ENCODE measurements at places on chromosomes 16 and 17.

DNA sequence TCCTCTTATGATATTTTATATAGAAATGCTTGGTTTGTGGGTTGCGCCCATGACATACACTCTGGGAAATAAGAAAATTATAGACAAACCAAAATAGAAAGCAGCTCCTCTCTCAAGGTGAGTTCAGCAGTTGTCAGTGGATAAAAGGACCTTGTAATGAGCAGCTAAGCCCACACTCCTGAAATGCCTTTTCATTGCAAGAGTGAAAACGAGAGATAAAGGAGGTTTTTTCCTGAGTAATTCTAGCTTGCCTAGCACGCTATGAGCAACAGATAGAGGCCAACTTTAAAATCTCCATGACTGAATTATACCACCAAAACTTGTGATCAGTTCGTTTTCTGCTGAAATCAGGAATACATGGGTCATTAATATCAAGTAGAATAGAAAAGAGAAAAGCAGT, 261.8 kb upstream of the CACNG5 start:
- no peak for DNase-seq

- no peak for DNase-seq
Measured at GRCh38 chr17:36485805-36486203, 677 bp upstream of the ZNHIT3 start.

- DNase-seq: no peak
Measured at GRCh38 chr17:66354981-66355380, 52.6 kb downstream of the PRKCA start.

- no peak for DNase-seq
Measured at GRCh38 chr17:36730857-36731490, 129.6 kb downstream of the MRM1 start.

GRCh38 chr17:17351901-17352781, 49.0 kb downstream of the NT5M start:
- no peak for DNase-seq

GRCh38 chr17:47696717-47697642, 3.0 kb downstream of the TBKBP1 start:
- DNase-seq: no peak

- no peak for DNase-seq
Measured at GRCh38 chr16:71915350-71915749, 20.0 kb downstream of the IST1 start.

- DNase-seq: no peak
Measured at GRCh38 chr16:72482695-72483094, 310.7 kb upstream of the PMFBP1 start.

DNA sequence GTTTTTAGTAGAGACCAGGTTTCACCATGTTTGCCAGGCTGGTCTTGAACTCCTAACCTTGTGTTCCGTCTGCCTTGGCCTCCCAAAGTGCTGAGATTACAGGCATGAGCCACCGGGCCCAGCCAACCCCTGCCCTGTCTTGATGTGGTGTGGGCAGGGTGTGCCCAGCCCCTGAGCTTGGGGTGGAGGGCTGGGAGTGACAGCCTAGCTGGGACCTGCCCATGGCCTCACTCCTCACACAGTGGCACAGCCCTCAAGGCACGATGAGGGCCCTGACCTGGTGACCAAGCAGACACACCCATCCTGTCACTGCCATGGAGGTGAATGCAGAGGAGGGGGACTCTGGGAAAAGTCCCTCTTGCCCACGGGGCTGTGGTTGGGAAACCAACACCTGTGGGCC, 3.0 kb downstream of the IL32 start:
- DNase-seq: no peak

DNA sequence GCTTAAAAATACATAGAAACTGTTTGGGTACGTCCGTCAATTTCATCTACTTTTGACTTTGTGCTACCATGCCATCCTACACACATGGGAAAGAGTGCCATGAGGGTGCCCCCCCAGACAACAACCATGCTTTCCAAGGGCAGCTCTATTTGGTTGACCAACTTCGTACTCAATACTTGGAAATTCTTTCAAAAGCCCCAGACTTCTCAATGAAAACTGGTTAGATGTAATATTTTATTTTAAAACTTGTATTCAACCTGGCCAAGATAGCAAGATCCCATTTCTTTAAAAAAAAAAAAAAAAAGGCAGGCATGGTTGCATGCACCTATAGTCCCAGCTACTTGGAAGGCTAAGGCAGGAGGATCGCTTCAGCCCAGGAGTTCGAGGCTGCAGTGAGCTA, 98.4 kb downstream of the PARN start:
- no peak for DNase-seq

- no peak for DNase-seq
Measured at GRCh38 chr16:9308356-9308801, 216.9 kb downstream of the HAPSTR1 start.

GRCh38 chr16:69799611-69800031, 37.5 kb downstream of the WWP2 start:
- DNase-seq: no peak

DNA sequence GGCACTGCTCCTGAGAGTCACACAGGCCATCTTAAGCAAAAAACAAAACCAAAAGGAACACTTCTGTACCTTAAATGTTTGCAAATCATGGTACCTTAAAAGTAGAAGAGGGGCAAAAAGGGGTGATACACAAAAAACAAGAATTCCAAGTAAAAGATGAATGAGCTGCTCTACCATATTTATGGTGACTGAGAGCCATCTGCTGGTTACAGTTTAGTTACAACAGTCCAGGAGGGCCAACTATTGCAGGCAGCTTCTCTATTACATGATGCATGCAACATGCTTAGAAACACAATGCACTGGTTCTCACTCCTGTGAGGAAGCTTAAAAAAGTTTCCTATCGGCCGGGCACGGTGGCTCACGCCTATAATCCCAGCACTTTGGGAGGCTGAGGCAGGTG, 53.5 kb downstream of the STX8 start:
- DNase-seq: no peak

- no peak for DNase-seq
Measured at GRCh38 chr17:4161192-4161966, 18.4 kb downstream of the CYB5D2 start.
